ENCODE measurements at places on chromosomes 6 and 20.

- DNase-seq: no peak
These were observed 216.8 kb upstream of the CITED2 start for GRCh38 chr6:139591075-139591865.

DNA sequence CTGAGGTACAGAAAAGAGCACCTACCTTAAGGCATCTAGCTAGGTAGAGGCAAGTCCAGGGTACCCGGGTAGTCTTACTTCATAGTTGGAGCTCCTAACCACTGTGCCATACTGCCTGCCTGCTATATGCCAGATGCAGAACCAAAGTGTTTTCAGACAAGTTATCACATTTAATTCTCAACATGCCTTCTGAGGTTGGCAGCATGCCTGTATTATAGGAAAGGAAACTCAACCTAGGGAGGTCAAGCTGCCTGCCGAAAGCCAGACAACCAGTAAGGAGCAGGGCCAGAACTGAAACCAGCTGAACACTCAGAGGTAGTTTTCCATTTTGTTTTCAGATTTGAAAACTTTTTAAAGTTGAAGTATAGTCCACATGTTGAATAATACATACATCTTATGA lies 5.4 kb downstream of the CTNNBL1 start:
- DNase-seq: no peak

GRCh38 chr6:99605911-99606655 lies 550 bp upstream of the PRDM13 start:
- no peak for DNase-seq

- peak; percentile 49 for DNase-seq
These were observed 452 bp downstream of the TRAF3IP2 start for GRCh38 chr6:111605100-111605751.

- DNase-seq: no peak
These were observed 40.1 kb upstream of the ZBP1 start for GRCh38 chr20:57660181-57660921.

DNA sequence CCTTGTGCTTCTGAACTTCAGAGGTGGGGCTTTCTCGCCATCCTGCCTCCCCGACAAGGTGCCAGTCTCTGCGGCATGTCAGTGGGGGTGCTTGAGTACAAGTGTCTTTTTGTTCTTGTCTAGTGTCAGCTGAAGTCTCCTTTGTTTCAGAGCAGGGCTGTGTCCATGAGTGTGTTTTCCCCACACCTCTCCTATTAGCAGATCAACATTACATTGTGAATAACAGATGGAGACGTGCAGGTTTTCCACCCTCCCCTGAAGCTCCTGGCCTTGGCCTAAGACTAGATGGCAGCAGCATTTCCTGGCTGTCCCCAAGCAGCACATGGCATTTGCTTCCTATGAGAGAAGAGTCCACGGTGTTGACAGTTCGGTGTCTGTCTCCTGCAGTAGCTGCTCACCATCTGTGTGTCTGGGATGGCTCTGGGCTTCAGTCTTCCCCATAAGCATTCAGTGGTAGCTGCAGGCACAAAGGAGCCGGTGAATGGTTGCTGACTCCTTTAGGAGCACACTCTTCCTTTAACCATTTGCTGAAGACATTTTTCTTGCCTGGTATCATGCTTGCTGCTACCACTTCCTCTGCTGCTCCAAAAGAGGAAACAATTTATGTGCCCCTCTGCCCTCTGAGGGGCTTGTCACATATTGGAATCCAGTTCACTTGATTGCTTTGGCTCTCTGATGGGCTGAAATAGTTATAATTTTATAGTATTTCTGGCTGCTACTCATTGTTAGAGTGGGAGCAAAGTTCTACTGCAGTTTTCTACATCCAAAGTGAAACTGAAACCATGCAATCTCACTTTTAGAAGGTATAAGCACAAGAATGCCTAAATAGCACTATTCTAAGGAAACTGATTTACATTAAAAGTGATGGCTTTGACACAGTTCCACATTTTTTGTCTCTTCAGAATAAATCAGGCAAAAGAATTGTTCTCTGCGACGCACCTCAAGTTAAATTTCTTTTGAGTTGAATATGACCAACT lies 913.0 kb downstream of the C6orf118 start:
- DNase-seq: peak; percentile 20

GRCh38 chr20:16222859-16223411 lies 350.3 kb downstream of the KIF16B start:
- peak; percentile 50 for DNase-seq

GRCh38 chr6:126786262-126786661 lies 332.2 kb upstream of the RSPO3 start:
- DNase-seq: no peak

DNA sequence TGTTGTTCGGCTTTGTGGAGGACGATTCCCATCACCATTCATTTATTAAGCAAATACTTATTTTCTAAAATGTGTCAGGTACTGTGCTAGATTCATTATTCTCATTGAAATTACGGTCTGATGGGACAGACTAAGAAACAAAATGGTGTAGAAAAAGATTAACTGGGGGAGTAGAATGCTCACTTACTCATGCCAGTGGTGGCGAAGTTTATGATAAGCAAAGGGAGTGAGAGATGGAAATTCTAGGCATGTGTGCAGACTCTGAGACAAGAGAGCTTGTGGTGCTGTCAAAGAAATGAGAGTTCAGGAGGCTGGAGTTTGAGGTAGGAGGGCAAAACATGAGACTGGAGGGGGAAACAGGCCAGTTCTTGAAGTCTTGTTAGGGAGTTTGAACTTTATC lies 896 bp downstream of the RPP21 start:
- DNase-seq: peak; percentile 6

- no peak for DNase-seq
These were observed 5.0 kb upstream of the RTF2 start for GRCh38 chr20:56463428-56463827.

DNA sequence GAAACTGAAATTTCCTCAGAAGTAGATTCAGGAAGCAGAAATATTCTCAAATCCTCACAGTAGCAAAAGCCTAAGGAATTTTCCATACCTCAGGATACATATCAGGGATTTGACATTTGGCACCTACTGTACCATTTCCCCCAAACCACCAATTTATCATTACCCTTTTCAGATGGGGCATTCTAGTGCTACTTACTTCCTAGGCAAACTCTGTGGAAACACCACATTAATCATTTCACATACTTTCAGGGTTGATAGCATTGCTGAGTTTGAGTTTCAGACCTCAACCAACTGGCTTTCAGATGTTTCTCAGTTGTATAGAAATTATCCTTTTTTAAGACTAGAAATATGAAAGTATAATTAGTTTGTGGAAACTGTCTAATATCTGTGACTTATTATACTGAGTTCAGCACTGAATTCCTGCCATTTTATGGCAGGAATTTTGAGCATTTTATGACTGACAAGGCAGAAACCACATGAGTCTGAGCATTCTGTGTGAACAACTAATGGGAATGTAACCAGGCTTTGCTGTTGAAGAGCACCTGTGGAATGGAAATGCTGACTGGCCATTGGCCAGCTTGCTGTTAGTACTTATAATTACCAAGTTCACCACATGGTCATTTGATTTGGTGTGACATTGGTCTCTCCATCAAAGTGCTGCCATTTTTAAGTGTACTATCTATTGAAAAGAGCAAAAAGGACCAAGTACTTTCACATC lies 35.1 kb upstream of the IRAK1BP1 start:
- DNase-seq: peak; percentile 19

DNA sequence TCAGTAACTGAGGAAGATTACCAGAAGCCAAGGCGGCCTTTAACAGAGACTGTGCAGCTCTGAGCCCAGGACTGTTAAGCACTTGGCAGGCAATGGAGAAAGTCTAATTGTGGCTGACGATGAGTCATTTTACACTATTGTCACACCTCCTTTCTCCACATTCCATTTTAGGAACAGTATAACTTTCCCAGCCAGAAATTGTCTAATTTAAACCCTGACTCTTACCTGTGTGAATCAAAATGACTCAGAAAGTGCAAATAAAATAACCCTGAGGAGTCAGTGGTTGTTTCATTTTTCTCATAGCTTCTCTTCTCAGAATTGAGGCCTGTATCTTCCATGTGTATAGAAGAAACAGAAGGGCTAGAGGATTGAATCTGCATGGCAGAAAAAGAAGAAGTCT lies 40.0 kb upstream of the OPN5 start:
- DNase-seq: peak; percentile 88

DNA sequence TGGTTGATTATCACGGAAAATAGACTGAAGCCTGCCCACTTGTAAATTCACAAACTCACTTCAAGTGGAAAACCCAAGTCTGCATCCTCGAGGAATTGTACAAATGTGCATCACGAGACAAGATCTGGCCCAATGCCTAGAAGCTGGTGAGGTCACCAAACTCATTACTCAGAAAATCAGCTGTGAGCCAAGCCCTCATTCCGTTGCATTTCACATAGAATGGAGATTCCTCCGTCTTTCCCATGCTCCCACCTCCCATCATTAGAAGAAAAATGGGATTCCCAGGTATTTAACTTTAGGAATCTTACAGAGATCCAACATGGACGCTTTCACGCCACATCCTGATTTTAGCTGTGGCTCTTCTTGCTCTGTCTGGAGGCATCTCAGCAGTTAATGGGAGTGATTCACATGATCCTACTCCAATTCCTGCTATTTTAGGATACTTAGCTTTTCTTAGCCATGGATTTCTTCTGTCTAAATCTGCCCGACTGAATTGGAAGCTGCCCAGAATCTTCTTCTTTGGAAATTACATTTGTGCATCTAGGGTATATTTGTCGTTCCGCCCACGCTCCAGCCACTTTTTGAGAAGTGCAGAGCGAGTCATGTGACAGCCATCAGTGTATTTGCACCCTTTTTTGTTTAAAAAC lies 68.7 kb upstream of the STMND1 start:
- peak; percentile 88 for DNase-seq

GRCh38 chr6:40778918-40779317 lies 191.8 kb upstream of the LRFN2 start:
- peak; percentile 25 for DNase-seq

GRCh38 chr20:46811224-46812084 lies 83.2 kb upstream of the EYA2 start:
- DNase-seq: no peak

- DNase-seq: no peak
These were observed 73.8 kb downstream of the MAP3K5 start for GRCh38 chr6:136718476-136718875.

GRCh38 chr20:58922036-58922435 lies 59.0 kb upstream of the NELFCD start:
- DNase-seq: no peak

- DNase-seq: peak; percentile 83
These were observed 7.7 kb downstream of the TPMT start for GRCh38 chr6:18147160-18147559.

DNA sequence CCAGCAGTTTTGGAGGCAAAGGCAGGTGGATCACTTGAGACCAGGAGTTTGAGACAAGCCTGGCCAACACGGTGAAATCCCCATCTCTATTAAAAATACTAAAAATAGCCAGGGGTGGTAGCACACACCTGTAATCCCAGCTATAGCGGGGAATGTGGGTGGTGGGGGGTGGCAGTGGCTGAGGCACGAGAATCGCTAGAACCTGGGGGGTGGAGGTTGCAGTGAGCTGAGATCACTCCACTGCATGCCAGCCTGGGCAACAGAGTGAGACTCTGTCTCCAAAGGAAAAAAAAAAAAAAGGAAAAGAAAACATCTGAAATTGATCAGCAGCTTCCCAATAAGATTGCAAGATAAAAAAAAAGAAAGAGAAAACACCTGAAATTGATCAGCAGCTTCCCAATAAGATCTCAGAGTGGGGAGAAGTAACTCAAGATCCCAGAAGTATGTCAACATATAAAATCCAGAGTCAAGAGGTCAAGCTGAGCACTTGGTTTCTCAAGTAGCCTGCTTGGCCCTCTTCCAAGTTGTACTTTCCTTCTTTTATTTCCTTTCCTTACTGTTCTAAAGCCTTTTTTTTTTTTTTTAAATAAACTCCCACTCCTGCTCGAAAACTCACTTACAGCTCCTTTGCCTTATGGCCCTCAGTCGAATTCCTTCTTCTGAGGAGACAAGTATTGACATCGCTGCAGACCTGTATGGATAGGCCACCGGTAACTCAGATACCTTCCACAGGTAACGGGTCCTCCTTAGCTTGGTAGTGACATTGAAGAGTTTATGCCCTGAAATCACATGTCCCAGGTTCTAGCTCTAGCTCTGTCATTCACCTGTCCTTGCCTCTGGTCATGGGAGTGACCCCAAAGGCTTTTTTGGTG lies 368.5 kb upstream of the SYNCRIP start:
- no peak for DNase-seq

DNA sequence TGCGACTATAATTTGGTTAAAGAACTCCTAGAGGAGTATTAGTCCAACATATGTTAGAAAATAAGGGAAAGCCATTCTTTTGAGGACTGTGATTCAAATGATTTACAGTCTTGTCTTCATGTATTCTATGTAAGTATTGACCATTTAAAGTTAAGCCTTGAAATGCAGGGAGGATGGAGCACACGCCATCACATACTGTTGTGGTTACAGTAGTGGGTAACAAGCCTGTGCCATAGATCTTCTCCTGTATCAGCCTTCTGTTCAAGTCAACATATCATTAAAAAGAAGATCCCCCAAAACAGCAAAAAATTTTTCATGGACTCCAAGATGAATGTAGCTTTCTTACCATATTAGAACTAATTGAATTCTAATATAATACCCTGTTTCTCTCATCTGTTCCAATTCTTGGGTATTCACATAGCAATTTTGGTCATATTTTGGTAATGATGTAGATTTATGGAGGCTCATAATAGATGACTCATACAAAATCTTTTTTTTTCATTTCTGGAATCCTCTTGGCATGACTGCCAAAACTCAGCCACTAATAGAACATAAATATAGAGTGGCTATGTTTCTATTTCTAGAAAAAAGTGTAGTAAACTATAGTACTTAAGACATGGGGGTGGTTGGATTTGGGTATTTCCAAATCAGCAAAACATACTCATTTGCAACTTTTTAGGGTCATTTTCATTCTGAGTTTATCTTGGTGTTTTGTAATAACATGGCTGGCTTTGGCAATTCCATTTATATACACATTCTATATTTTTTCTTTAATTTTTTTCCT lies 413.5 kb downstream of the BCKDHB start:
- DNase-seq: no peak

GRCh38 chr6:170057034-170057734 lies 233.7 kb downstream of the DLL1 start:
- DNase-seq: no peak

GRCh38 chr6:49550492-49551077 lies at the start of gene C6orf141:
Gene C6orf141, plus strand, starts transcription at chr6:49550668. Its CDS starts 125 bp downstream, at chr6:49550793.
- DNase-seq: peak; percentile 85

- no peak for DNase-seq
These were observed 77.6 kb downstream of the STK35 start for GRCh38 chr20:2179233-2179580.

DNA sequence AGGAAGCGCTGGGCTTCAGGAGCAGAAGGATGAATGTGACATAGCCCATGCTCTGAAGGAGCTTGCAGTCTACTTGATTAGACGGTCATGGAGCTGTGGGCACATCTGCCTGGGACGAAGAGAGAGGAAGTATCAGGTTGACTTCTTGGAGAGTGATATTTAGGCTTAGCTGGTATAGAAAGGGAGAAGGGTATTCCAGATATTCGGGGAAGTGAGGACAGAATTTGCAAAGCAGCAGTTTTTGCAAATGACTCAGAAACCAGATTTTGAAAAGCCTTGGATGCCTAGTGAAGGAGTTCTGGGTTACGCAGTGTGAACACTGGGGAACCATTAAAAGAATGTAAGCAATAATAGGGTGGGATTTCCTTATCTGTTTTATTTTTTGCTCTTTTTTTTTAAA lies 60.7 kb downstream of the EYA4 start:
- DNase-seq: no peak

All from kidney tubule cell (primary cell).